Kidney (tissue), 22 donors: ENCODE measurements at places on chromosomes 3 and 15. TPM values are rescaled to one million over a fixed set of nuclear protein-coding genes. Genes with fewer than 3 reads are reported as not detected.

DNA sequence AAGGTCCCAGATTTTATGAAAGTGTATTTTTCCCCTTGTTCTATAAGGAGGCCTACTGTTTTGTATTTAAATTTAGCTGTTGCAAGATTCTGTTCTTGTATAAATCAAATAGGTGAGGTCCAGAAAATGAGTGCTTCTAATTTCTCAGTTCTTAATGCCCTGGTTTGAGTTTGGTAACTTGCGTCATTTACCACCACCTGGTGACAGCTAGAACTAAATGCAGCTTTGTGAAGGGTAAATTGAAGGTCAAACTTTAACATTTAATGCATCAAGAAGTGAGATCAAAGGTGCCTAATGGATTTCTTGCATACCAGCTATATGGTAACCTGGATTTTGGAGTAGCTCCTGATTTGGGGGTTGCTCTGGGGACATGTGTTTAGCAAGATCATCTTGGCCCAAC, 50.7 kb upstream of the POLR2M start:
- DNase-seq, result no peak

DNA sequence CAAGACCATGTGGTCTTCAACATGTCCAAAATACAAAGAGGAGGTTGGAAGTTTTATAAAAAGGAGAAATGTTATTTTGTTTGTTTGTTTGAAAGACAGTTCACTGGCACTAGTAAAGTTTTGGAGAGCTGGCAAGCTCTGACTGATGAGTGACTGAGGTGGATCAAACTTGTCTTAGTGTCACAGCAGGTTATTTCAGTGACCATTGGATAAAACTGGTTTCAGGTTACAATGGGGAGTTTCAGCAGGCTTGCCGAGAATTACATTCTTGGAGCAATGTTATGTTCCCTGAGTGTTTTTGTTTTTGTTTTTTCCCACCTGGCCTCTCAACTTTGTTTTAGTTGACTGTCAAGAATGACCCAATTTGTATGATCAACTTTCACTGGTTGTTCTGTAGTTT, 414.5 kb upstream of the ARHGEF26 start:
- DNase-seq, result peak; percentile 4

The IQCF5 gene
- not detected for total RNA-seq

GRCh38 chr3:120440762-120441161, 10.0 kb downstream of the FSTL1 start:
- peak; percentile 22 for DNase-seq

GRCh38 chr3:133956982-133957381, 61.3 kb upstream of the RAB6B start:
- no peak for DNase-seq
